Activated CD4-positive, CD25-positive, alpha-beta regulatory T cell treated with anti-CD3 and anti-CD28 coated beads, Interleukin-2, amount 50 U/mL, for 16 hours (primary cell): ENCODE measurements at places on chromosomes 5 and 9.

DNA sequence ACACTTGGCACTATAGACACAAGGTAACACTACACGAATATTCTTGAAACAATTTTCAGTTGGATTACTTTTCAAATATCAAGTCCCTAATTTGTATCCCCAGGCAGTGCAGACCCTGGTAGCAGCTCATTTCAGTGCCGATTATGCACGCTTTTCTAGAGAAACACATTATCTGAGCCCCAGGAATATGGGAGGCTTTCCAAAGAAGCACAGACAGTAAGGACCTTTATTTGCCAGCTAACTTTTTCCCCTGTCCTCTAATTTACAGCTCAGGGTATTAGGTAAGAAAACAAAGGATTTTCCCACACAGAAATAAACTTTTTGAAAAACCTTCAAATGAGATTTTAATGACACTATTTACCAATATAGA lies 852.3 kb upstream of the DMAC1 start:
- no peak for DNase-seq

DNA sequence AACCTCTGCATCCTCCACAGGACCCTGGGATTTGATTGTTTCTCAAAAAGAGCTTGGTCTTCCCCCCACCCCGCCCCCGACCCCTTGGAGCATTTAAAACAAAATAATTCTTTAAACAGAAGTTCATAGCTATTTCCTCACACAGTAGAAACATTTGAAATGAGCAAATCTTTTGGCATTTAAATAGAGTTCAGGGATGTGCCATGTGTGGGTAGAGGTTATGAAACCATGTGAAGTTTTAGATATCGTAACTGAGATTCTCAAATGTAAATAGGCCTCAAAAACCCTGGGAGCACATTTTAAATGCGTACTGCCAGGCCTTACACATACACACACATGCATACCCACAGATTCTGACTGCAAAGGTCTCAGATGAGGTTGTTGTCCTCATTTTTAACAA lies 66.5 kb downstream of the EPB41L4B start:
- DNase-seq: no peak

GRCh38 chr9:3949744-3950143 lies 350.1 kb downstream of the GLIS3 start:
- DNase-seq: no peak

GRCh38 chr9:129887334-129888292 lies 52.4 kb downstream of the USP20 start:
- no peak for DNase-seq

DNA sequence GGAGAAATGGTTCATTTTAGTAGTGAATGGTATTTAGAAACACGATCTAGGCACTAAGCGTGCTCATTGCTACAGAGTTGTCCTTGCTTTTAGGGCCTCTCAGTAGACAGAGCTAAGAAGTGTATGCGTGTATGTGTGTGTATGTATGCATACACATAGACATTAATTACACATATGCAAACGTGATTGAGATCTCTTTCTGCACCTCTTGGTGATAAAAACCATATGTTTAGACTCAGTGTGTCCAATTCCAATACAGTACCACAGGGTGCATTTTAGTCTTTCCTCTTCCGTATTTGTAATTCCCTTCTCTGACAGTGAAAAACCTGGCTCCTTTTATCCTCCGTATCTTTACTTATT lies 13.1 kb downstream of the TRIO start:
- DNase-seq: no peak

GRCh38 chr9:89052470-89053097 lies 61.3 kb downstream of the S1PR3 start:
- no peak for DNase-seq

- no peak for DNase-seq
These were observed 25.8 kb upstream of the COL15A1 start for GRCh38 chr9:98917746-98918487.

DNA sequence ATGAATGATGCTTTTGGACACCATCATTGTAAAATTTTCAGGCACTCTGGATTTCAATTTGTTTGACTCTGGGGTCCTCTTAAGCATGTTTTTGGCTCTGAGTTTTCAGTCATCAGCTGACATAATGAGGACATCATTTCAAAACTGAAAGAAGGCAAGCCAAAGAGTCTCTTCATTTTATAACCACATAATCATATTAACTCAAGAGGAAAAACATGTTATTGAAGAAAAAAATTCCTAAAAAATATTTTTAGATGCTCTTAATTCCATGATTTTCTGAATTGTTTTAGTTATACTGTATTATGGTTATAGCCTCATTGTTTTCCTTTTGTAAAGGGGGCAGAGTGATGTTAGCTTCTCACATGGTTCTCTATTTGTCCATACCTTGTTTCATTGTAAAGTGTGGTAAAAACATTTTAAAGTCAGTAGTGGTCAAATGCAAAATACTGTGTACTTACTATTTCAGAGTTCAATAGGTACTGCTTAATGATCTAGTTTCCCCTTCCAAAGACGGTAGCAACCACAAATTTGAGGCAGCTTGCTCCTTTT lies 472.1 kb downstream of the DMRT2 start:
- no peak for DNase-seq

DNA sequence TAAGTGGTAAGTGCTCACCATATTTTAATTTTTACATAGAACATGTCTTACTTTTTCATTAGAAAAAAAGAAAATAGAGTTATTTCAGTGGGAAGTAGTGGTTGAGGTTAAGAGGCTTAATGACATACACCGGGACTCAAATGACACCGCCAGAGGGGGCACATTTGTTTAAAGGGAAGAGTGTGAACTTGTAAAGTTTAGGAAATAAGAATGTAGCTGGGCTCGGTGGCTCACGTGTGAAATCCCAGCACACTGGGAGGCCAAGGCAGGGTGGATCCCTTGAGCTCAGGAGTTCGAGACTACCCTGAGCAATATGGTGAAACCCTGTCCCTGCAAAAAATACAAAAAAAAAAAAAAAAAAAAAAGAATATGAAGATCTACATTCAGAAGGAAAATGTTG lies 43.4 kb upstream of the TNFAIP8 start:
- no peak for DNase-seq

DNA sequence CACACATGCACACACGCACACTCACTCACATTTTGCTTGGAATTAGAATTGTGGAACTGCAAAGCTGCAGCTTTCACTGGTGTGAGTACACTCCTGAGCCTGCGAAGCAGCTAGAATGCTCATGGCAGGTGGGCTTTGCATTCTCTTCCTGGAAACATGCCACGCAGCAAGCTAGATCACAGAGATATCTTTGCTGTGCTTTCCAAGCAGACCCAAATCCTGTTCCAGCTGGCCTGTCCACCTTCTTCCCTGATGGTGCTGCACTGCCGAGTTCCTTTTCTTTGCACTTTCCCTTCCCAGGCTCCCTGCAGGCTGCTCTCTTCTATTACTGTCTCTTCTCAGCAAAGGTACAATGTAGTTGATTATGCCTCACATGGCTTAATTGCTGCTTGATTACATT lies 92.7 kb upstream of the CKMT2 start:
- no peak for DNase-seq

- no peak for DNase-seq
These were observed 101.9 kb downstream of the NLN start for GRCh38 chr5:65823845-65824445.

GRCh38 chr5:35161652-35162273 lies 68.5 kb downstream of the PRLR start:
- no peak for DNase-seq

- peak; percentile 33 for DNase-seq
These were observed 4.8 kb downstream of the SUB1 start for GRCh38 chr5:32589942-32590869.

DNA sequence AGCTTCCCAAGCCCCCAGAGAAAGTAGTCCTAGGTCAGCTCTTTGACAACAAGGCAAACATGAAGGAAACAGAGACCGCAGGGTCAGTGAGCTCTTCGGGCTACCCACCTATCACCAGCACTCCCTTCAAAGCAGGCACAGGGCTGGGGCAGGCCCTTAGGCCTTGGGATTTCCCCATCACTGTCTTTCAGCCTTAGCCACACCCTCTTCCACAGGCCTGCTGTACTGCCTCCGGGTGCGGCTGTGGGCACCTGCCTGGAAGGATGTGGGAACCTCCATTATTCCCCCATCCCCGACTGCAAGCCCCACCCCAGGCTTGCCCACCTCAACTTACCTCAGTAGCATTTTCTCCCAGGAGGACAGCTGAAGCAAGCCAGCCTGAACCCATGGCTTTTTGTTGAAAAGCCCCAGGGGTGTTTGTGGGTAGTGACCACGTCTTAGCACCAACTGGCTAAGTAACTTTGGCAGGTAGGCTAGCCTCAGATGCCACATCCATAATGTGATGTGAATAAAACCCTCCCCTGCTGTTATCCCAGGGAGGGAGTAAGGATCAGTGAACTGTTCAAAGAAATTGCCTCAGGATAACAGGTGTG lies 100.2 kb downstream of the PIK3R1 start:
- DNase-seq: no peak

DNA sequence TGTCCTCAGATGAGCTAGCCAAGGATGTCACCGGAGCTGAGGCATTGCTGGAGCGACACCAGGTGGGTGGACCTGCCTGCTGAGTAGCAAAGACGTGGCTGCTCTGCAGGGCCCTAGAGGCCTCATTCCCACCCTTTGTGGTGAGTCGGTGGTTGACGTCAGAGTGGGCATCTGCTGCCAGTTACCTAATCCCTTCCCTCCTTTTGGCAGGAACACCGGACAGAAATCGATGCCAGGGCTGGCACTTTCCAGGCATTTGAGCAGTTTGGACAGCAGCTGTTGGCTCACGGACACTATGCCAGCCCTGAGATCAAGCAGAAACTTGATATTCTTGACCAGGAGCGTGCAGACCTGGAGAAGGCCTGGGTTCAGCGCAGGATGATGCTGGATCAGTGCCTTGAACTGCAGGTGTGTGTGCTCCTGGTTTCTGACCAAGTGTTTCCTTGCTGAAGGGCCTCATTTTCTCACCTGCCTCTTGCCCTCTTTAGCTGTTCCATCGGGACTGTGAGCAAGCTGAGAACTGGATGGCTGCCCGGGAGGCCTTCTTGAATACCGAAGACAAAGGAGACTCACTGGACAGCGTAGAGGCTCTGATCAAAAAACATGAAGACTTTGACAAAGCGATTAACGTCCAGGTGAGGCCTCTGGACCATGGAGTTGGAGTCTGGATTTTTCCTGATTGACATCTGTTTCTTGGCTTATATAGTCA lies 48.9 kb downstream of the DYNC2I2 start:
- DNase-seq: no peak

DNA sequence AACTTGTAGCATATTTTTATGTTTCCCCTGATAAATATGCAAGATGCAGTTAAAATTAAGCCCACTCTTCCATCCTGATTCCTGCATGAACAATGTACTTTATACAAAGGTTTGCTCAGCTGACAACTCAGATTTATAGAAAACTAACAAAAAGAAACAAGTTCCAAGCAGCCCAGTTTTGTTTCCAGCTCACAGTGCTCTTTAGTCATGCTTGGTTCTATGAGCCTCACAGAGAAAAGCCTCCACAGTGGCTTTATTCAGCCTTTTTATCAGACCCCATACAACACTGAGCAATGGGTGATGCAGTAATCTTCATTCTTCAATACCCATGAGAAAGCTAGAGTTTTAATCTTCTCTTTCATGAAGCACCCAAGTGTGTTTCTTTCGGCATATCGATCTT lies 329.6 kb downstream of the SLCO4C1 start:
- DNase-seq: no peak

GRCh38 chr9:120221844-120222243 lies 358.1 kb downstream of the CDK5RAP2 start:
- no peak for DNase-seq

GRCh38 chr5:83720836-83721537 lies at the start of gene HAPLN1:
Gene HAPLN1 (minus strand): TSS chr5:83720855. CDS start chr5:83673523, 47,332 bp downstream.
- no peak for DNase-seq

GRCh38 chr5:138032028-138032571 lies 779 bp downstream of the FAM13B start:
- peak; percentile 16 for DNase-seq
